ENCODE measurements at places on chromosomes 3 and 15. TPM values are rescaled to one million over a fixed set of nuclear protein-coding genes. Genes with fewer than 3 reads are reported as not detected.
A peak's percentile ranks its signal among the peaks of the same experiment; 100 is the strongest.

Gene ECE2
- total RNA-seq, result not detected

Gene SLC41A3
- 67.0 TPM for total RNA-seq

- no peaks in the 10 kb centered on the region for H3K27me3 ChIP-seq
- H3K36me3 ChIP-seq, result no peaks in the 10 kb centered on the region
- no peaks in the 10 kb centered on the region for H3K4me1 ChIP-seq
Measured at GRCh38 chr15:28128031-28128430, 28.9 kb upstream of the OCA2 start.

- H3K27me3 ChIP-seq, result no peaks in the 10 kb centered on the region
- no peak overlapping the region for H3K4me3 ChIP-seq
- no peaks in the 10 kb centered on the region for H3K4me1 ChIP-seq
- DNase-seq, result no peak
- H3K27ac ChIP-seq, result no peak overlapping the region
Measured at GRCh38 chr3:4953119-4953518, 26.1 kb upstream of the BHLHE40 start.

DNA sequence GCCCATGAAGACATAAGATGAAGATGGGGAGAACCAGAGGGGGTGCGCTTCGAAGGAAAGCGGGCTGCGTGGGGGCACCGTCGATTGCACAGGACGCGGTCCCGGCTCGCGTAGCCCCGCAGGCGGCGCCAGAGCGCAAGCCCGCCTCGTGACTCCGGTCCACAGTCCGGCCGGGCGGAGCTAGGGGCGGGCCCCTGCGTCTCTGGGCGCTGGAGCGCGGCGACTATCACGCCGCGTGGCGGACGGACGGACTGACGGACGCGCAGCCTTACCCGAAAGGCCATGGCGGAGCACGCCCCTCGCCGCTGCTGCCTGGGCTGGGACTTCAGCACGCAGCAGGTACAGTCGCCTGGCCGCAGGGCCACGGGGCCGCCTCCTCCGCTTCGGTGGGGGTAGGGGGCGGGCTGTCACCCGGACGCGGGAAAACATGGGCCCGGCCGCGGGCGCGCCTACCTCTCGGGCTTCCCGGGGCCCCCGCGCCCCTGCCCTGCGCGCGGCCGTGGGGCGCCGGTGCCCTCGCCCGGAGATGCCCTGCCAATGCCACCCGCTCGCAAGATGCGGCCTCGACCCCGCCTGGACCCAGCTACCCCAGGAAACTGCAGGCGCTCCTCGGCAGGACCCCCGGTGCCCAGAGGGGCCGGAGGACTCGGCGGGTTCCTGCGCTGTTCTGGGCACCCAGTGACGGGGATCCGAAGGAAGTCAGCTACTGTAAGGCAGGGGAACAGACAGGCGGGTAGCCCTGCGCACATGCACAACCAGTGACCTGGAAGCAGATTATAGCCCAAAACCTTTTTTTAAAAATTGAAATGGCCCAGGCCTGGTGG is at the start of gene XYLB:
TSS of gene XYLB (plus strand) at position 199 of the 824 bp plus-strand sequence. CDS start at position 283, 84 bp downstream.
- H3K36me3 ChIP-seq, result 0 out of 2 replicates have a peak, but pooled peaks cover 1% of the 10 kb centered on the region
- H3K4me3 ChIP-seq, result peak within 1 kb of the TSS; percentile 81
- peaks cover 11% of the 10 kb centered on the region for H3K4me1 ChIP-seq
- H3K27ac ChIP-seq, result no peak within 1 kb of the TSS

- H3K36me3 ChIP-seq, result no peaks in the 10 kb centered on the region
- H3K27me3 ChIP-seq, result no peaks in the 10 kb centered on the region
- DNase-seq, result no peak
- no peak overlapping the region for H3K4me3 ChIP-seq
Measured at GRCh38 chr3:16838561-16838960, 46.2 kb upstream of the PLCL2 start.
